Fibroblast of skin of left quadriceps (primary cell): ENCODE measurements at places on chromosomes 7 and 10.

GRCh38 chr10:50929670-50930069 lies 44.2 kb upstream of the A1CF start:
- no peak for DNase-seq

DNA sequence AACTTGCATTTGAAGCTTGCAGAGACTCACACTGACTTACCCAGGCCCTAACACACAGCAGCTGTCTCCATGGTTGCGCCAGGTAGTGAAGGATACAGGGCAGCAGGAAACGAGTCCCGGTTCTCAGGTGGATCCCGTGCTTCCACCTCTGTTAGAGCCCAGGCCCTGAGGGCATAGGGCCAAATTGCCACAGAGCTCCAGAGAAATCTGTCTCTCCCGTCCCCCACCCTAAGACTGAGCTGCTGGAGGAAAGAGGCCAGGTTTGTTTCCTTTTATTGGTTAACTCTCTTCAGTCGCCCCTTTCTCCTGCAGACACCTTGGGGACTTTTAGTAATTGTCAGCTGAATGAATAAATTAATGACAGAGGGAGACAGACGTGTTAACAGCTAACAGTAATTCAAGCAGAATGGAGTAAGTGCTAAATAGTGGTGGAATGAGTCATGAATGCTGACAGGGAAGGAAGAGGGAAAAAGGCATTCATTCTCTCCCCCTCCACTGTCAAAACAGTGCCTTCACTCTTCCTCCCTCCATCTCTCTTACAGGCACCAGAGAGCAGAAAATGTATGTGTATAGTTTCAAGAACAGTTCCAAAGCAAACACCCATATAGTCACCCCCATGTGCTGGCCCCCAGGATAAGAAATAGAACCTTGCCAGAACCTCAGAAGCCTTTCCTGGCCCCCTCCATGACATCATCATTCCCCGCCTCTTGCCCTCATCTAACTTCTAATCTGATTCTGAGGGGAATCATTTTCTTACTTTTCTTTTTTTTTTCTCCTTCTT lies 16.8 kb upstream of the DLG5 start:
- DNase-seq = peak; percentile 89

DNA sequence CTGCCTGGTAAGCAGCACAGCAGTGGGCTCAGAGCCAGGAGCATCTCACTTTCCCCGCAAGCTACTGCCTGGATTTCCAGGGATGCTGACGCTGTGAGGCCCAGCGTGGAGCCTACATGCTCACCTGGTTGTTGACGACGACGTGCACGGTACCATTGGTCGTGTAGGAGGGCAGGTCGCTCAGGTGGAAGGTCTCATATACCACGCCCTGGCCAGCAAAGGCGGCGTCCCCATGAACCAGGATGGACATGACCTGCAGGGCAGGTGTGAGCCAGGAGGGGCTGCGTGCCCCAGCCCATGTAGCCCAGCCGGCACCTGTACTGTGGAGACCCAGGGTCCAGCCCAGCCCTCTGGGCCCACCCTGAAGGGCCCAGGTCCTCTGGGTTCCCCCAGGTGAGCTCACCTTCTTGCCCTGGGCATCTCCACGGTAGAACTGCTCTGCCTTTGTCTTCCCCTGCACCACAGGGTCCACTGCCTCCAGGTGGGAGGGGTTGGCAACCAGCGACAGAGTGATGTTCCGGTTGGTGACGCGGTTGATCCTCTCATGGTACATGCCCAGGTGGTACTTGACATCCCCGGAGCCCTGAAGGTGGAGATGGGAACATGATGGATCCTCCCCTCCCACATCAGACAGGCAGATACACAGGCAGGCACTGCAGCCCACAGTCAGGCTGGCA lies 15.4 kb downstream of the OGDHL start:
- no peak for DNase-seq

- DNase-seq = no peak
Observed at GRCh38 chr10:14606633-14607032, 168.1 kb downstream of the FAM107B start.
